ENCODE measurements at places on chromosomes 12 and 14.

- DNase-seq: no peak
Observed at GRCh38 chr12:127588249-127588648, 678.7 kb upstream of the TMEM132C start.

DNA sequence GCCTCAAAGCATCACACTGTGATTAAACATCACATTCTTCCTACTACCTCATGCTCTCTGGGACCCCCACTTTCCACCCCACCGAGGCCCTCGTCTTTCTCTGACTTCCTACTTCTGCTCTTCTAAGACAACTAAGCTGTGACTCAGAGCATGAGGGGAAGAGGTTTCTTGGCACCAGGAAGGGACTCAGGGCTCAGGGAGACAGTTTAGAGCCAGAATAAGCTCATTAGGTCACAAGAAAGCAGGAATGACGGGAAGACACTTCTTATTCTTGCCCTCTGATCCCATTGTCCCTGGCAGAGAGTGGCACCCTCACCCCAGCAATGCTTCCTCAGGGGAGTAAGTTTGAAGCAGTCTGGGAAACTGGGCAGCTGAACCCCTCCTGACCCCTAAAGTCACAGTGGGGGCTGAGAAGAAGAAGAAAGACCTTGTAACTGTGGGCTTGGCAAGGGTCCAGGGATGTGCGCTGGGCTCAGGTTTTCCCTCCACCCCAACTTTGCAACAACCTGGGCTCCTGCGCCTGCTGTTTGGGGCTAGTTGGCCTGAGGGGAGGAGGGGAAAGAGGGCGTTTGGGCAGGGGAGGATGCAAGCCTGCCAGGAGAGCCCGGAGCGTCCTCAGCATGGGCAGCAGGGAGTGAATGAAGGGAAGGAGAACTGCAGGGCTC lies 64.6 kb upstream of the ACTN1 start:
- DNase-seq: no peak

GRCh38 chr14:90107789-90108188 lies 46.0 kb downstream of the KCNK13 start:
- no peak for DNase-seq

DNA sequence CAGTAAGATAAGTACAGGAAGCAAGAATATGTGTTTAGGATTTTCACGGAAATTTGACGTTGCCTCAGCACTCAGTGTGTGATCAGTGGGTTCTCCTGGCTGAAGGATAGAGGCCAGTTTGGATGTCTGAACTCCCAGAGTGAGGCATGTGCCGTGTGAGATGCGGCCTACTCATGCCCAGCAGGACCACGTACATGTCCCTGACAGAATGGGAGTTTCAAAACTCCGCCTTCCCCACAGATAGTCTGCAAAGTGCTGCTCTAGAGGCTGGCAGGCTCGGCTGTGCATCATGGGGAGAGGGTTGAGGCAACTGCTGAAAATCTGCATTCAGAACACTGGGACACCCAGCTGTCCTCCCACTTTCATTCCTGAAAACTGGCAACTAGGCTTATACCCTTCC lies 58.3 kb downstream of the NINJ2 start:
- DNase-seq: no peak

DNA sequence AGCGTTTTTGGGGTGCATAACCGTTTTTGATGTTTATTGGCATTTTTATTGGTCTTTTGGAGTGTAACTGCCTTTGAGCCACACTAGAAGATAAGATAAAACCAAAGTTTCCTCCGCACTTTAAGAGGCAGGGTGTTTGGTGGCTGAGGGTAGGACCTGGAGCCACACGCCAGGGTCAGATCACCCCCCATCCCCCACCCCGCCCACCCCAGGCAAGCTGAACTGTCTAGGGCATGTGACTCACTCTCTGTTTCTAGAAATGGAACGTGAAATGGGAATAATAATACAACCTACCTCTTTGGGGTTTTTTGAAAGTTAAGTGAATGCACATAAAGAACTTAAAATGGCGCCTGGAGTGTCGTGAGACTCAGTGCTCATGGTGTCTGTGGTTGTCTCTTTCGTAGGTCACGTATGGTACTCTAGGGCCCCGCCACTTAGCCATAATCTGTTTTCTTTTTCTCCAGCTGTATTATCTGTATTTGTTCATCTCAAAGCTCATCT lies 56.0 kb downstream of the PPP2R5C start:
- peak; percentile 44 for DNase-seq

DNA sequence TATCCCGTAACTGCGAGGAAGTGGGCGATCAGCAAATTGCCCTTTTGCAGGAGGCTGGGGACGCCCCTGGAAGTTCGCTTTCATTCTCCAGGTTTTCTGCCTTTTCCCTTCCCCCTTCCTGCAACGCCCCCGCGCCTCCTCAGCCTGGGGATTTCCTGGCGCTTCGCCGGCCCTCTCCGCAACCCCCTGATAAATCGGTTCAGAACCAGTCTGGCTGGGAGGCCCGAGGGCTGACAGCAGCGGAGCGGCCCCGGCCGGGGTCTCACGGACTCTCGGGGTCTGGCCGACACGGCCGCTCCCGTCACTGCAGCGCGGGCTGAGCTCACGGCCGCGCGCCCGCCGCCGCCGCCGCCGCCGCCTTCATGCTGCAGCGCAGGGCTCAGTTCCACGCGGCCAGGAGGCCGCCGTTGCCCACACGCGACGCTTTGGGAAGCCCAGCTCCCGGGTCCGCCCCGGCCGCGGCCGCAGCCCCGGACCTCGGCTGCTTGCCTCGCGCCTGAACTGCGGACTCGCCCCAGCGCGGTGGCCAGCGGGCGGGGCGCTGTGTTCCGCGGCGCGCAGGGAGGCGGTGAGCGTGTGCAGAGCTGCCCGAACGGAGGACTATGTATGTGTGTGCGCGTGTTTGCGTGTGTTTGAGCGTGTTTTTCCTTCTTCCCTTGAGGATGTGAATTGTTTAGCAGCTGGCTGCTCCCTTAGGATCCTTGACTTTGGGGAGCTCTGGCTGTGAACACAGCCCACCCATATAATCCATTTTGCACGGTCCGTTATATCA lies at the start of gene LRFN5:
Gene LRFN5, plus strand, starts transcription at position 345 of the 772 bp plus-strand sequence.
- peak; percentile 10 for DNase-seq

DNA sequence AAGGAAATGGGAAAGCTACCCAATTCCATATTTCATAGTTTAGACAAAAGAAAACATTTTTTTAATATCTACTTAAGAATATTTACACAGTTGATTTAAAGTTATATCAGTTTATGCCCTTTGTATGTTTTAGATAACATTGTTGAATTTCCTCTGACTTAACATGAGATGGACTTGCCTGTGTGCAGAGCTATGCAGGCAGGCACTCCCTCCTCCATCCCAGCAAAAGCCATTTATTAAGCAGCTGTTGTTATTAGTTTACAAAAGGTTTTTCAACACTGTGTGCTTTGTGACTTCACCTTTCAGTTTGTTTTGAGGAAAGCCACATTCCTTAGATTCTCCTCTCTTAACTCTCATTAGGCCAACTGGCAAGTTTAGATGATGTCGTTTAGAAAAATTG lies 337.5 kb upstream of the PDE3A start:
- no peak for DNase-seq

DNA sequence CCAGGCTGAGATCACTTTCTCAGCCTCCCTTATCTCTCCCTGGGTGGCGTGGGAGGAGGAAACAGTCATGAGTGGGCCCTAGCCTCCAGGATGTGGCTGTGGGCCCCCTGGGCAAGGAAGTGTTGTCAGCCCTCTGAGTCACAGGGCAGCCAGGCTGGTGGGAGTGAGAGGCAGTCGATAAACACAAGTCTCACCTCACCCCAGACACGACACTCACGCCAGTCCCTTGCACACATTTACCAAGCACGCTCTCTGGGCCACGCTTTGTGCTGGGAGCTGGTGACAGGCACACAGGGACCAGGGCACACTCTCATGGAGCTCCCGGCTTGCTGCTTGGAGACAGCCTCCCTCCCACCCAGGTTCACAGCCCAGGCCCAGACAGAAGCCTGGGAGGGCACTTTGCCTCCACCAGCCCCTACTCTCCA lies 1.9 kb upstream of the KRT79 start:
- peak; percentile 58 for DNase-seq

DNA sequence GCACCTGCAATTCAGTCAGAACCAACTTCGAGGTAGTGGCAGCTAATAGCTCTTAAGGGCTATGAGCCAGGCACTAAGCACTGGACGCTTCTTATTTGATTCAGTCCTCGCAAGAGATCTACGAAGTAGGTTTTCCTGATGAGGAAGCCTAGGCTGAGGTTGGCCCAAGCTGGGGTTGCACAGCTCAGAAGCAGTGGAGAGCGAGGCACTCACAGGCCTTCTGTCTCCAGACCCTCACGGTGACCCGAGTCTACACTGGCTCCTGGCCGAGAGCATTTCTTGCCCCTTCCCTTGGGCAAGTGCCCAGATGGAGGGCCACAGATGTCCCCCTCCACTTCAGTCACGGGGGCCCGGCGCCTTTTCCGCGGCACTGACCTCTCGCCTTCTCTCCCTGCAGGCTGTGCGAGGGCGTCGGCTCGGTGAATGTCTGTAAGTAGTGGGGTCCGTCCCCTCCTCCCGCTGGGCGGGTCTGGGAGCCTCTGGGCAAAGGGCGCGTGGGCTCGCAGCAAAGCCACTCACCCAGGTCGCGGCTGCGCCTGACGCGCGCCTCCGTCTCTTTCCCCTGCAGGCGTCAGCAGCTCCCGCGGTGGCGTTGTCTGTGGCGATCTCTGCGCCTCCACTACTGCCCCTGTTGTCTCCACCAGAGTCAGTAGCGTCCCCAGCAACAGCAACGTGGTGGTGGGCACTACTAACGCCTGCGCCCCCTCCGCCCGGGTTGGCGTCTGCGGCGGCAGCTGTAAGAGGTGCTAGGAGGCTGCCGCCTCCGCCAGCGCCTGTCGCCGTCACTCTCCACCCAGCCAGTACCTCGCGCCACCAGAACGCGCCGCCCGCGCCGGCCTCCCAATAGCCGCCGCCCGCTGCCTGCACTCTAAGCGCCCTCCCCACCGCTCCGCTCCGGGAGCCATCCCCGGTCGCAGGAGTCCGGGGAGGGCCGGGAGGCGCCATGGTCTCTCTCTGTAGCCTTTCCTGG lies 13.1 kb downstream of the KRT83 start:
- peak; percentile 40 for DNase-seq

GRCh38 chr12:40261937-40262336 lies 37.1 kb downstream of the LRRK2 start:
- DNase-seq: no peak

- no peak for DNase-seq
Observed at GRCh38 chr12:94195483-94195882, 47.1 kb downstream of the PLXNC1 start.

DNA sequence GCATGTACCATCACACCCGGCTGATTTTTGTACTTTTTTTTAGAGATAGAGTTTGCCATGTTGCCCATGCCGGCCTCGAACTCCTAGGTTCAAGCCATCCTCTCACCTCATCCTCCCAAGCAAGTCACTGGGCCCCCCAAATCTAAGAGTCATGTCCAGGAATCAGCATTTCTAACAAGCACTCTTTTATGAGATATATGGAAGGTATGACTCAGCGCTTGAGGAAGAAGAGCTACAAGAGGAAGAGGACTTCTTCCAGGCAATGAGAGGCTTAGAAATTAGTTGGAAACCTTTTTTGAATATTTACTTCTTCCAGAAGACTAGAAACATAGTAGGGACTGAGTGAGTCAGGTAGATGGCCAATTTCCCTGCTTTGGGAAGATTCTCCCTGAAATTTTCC lies 114.5 kb downstream of the HMGA2 start:
- DNase-seq: no peak

DNA sequence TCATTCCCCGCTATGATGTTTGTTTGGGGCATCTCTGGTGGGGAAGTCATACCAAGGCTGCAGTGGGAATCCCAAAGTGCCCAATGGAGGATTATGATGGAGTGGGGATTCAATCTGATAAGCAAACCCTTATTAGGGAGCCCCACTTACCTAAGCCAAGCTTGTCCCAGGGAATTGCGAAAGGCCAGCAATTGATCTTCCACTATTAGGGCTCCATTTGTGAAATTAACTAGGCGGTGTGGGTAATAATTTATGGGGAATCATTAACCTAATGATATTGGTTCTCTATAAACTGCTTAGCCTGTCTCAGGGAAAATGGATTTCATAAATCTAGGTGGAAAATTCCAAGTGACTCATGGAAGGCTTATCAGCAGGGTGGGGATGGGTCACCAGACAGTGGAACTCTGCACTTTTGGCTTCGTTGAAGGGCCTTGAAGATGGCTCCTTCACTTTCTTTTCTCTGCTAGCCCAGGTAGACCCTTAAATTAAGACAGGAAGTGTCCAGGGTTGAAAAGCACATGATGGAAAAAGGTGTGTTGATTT lies 113.0 kb upstream of the WSCD2 start:
- DNase-seq: no peak

- no peak for DNase-seq
Observed at GRCh38 chr14:31294746-31295405, 87.3 kb upstream of the HECTD1 start.

DNA sequence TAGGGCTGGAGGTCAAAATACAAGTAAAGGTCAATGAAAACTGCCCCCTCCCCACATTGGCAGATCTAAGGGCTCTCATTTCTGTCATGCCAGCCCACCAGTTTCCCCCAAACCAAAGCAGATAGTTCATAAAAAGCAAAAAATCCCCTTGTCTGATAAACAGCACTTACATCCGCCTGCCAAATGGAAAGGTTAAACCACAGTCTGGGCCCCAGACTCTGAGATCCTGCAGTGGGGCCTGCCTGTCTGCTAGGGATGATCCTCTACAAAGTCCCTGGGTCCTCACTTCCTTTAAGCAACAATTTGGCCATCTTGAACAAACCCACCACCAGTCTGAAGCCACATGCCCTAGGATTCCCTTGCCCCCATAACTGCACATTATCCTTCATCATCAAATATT lies 9.7 kb upstream of the RPS26 start:
- no peak for DNase-seq

GRCh38 chr14:104321088-104321801 lies 182.9 kb downstream of the KIF26A start:
- peak; percentile 7 for DNase-seq

GRCh38 chr12:34390846-34391700 lies 368.8 kb downstream of the ALG10 start:
- peak; percentile 4 for DNase-seq

DNA sequence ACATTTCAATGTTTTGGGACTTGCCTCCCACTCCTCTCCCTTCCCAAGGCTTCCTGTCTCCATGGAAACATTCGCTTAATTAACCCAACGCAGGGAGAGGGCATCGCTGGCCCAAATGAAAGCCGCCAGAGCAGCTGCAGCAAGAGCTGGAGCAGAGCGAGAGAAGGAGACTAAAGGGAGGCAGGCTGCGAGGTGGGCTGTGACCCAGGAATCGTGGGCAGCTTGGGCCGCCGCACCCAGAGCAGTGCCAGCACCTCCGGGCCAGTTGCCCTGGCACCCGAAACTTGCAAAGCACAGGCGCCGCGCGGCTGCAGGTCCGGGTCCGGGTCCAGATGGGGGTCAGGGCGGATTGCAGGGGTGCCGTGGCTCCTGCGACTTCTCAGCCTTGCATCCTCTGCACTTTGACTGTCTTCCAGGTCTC lies 43.5 kb upstream of the PTPRQ start:
- no peak for DNase-seq

GRCh38 chr14:60643463-60644314 lies 5.6 kb downstream of the SIX1 start:
- DNase-seq: no peak

DNA sequence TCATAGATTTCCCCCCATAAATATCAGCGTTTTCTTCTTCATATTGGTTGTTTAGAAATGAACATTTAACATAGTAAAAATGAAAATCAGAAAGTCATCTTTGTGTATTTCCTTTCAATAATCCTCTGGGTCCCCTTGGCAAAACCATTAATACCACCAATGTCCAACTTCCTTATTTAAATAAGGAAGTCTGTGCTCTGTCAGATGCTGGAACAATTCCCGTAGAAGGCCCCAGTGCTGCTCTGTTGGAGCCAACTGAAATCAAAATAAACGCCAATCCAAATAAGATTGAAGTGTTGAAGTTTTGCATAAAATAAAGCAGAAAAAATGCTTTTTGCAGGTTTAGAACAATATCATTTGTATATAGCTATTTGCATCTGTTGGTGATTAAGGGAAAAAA lies 93.1 kb downstream of the PPM1H start:
- DNase-seq: no peak

- DNase-seq: no peak
Observed at GRCh38 chr12:109544955-109545531, 28.3 kb downstream of the MMAB start.
